NCI-H748 treated with DMSO at 0.1 percent for 48 hours (cell line): ENCODE measurements at places on chromosomes 5 and 9.

DNA sequence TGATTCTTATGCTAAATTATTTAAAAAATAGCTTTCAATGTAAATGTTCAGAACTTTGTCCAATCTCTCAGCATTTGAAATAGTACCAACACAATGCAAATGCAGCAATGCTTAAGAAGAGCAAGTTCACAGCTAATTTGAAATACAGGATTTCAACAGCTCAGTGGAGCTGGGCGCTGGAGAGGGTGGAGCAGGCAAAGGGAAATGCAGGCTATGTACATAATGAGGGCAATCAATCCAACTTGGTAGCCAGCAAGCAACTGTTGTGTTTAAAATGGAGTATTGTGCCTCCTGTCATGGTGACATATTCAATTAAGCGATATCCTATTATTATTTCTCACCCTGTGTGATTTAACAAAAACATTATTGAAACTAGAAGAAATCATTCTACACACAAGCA is 568.8 kb downstream of the PSAT1 start:
- DNase-seq, result no peak

DNA sequence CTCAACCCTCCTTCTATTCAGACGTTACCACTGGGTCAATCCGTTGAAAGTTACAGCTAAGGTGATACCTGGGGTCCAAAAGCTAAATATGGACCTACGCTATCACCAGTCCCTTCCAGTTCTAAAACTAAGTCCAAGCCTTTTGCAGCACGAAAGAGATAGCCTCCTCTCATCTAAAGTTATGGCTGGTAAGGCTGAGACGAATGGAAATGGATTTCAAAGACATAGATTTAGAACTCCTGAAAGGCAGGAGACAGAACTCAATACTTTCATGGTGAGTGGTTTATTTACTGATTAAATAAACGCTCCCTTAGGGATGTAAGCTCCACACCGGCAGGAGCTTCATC is 751 bp upstream of the RIC1 start:
- DNase-seq, result no peak

- no peak for DNase-seq
Observed at GRCh38 chr5:150411245-150411979, 1.3 kb downstream of the CD74 start.

GRCh38 chr9:103242025-103242424 is 246.9 kb downstream of the CYLC2 start:
- no peak for DNase-seq

DNA sequence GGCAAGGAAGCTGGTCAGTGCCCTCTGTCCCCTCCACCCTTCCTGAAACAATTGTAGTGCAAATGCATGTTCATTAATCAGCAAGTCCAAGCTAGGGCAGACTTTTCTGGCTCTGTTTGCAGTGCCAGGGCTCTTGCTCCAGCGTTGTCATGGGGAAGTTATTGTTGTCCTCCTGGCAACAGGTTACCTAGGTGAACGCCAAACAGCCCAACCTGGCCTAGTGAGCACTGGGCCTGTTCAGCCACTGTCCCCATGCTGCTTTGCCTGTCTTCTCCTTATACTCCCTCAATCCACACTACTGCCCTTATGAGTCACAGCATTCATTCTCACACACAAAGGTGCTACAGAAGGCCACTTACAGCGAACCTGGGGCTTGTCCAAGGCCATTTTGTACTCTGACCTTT is 34.5 kb upstream of the GLIS3 start:
- peak; percentile 81 for DNase-seq

DNA sequence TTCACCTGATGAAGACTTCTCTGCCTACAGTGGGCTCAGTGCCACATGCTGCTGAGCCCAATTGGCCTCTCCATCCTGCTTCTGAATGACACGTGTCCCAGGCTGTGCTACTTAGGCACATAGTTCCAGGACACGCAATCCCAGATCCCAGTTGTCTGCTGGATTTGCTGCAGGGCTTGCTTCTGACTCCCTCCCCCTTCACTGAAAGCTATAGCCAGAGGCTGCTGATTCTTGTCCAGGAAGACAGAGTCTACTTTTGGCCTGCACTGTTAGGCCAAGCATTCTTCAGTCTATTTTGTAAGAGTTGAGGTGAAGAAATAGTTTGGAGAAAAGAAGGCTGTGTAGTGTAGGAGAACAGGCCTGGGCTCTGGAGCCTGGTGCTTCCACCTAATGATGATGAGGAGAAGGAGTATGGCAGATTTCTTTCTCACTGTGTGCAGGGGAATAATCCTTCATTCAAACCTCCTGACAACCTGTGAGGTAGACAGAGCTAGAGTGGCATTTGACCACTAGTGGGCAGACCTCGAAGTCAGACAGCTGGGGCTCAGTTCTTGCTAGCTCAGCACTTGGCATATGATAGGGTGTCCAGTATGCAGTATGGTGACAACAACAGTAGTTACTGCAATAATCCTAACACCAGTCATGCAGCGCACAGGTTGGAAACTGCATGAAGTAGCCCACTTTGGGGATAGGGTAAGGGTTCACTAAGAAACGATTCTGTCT is 19.5 kb upstream of the ASPN start:
- no peak for DNase-seq

DNA sequence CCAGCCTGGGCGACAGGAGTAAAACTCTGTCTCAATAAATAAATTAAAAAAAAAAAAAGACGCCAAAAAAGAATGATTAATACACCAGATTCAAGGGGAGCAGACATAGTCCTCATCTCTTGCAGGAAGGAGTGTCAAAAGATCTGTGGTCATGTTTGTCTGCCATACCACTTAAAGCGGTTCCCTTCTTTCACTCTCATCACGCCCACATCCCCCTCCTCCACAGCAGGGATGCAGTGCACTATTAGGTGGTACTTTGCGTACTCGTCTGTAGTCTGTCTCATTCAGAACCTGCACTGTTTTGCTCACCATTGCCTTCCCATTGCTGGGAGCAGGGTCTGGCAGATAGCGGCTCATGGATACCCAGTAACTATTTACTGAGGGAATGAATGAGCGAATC is 11.2 kb downstream of the CDHR2 start:
- no peak for DNase-seq

DNA sequence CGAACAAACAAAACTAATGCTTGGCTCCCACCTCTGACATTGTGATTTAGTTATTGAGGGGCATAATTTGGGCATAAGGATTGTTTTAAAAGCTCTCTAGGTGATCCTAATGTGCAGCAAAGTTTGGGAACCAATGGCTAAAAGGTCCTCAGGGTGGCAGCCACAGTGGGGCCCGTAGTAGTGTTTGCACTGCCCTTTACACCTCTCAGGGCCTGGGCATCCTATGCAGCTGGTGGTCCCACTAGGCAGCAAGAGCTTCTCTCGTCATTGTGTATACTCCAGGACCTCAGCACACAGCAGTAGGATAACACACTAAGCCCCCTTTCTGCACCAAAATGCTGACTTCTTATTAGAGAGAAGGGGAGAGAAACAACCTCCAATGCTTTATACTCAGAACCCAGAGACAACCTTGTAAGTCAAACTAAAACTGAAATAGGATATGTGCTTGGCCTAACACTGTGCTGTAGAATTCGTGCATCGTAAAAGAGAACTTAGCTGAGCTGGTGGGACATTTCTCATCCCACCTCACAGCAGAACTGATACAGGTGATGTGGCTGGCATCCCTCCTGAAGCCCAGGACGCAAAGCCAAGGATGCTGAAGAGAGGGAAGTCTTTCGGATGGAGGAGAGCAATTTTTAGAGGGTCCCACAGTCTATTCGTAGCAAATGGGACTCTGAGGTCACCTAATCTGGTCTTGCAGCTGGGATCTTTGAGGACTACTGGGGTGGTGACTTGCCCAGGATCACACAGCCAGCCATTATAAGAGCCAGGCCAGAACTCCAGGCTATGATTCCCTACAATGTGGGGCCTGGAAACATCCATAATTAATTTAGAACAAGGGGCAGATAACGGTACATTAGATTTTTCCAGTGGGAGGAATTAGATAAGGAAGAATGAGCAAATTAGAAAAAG is 1.2 kb downstream of the GLRX start:
- no peak for DNase-seq
